ENCODE measurements at places on chromosomes 6 and 20.

- no peak for DNase-seq
These were observed 149.1 kb upstream of the AGPAT4 start for GRCh38 chr6:161422710-161423680.

DNA sequence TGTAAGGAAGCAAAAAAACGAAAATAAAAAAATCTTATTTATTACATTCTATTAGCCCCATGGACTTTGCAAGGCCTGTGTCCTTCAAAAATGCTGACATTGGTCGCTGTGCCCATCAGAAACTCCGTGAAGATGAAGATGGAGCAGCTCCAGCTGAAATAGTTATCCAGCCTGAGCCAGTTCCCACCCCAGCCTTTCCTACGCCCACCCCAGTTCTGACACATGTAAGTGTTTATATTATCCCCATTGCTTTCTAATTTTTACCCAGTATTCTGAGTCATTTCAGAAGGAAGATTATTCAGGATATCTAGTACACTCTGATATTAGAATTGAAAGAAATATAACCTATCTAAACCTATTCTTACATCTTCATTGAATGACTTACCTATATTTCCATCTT is 217.7 kb downstream of the ARHGAP18 start:
- DNase-seq: no peak

GRCh38 chr6:32188381-32189068 is 1.5 kb downstream of the PBX2 start:
- no peak for DNase-seq

- no peak for DNase-seq
These were observed 129.2 kb upstream of the PRND start for GRCh38 chr20:4592316-4593148.

- no peak for DNase-seq
These were observed 39.1 kb downstream of the TMX4 start for GRCh38 chr20:7980332-7981046.

GRCh38 chr6:160378882-160379281 is 30.7 kb downstream of the SLC22A3 start:
- no peak for DNase-seq

- no peak for DNase-seq
These were observed 44.8 kb downstream of the POPDC3 start for GRCh38 chr6:105135056-105135455.

DNA sequence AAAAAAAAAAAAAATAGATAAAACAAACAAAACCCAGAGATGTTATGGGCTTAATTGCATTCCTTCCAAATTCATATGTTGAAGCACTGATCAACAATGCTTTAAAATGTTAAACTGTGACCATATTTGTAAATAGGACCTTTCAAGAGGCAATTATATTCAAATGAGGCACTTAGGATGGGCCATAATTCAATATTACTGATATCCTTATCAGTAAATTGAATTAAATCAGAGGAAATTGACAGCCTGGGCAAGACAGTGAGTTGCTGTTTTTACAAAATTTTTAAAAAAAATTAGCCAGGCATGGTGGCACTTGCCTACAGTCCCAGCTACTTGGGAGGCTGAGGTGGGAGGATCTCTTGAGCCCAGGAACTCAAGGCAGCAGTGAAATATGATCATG is 364.1 kb downstream of the GJA1 start:
- no peak for DNase-seq

- no peak for DNase-seq
These were observed 52.9 kb downstream of the C6orf52 start for GRCh38 chr6:10641528-10641927.

DNA sequence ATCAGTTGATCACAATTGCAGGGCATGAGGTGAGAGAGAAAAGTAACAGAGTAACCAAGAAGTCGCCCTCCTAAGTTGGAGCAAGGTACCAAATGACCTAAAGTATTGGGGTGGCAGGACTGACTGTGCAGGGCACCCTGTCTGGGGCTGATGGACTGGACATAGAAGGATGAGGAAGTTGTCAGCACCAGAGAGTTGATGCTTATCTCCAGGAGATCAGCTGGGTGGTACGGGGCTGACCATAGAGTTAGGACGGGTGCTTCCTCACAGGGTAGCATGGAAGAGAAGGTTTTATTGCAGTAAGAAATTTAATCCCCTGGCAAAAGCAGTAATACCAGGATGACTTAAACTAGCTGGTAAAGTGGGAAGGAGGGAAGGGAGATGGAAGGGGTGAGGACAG is 66.7 kb downstream of the TMEM170B start:
- no peak for DNase-seq

DNA sequence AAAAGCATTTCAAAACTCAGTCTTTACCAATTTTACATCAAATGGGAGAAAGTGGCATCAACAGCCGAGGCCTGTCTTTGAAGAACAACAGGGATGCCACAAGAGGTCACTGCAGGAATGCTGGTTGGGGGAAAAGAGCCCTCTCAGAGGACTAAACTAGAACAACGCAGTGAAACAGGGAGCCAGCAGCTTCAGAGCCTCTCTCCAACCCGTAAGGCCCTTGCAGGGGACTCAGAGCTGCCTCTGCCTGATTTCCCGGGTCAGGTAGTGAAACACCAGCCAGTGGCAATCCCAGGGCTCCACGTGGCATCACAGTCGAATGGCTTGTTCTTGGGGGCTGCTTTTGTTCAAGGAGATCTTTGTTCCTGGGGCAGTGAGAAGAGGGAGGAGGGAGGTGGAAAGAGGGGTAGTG is 55.0 kb upstream of the KCNK16 start:
- no peak for DNase-seq

- no peak for DNase-seq
These were observed 34.6 kb downstream of the JAG1 start for GRCh38 chr20:10639077-10639736.

DNA sequence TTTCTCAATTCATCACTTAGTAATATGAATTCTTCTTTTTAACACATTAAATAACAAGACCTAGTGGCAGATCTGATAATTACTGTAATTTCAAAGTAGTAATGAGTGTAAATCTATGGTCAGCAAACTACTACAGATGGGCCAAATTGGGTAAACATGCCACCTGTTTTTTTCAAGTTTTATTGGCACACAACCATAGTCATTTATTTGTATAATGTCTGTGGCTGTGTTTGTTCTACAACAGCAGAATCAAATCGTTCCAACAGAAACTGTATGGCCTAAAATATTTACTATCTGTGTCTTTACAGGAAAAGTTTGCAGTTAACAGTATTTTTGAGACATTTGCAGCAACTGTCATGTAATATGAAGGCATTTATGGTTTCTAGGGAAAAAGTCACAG is 86.1 kb upstream of the EYA2 start:
- no peak for DNase-seq

GRCh38 chr6:73943411-73943810 is 247.4 kb downstream of the CD109 start:
- no peak for DNase-seq

- no peak for DNase-seq
These were observed 22.7 kb upstream of the MAPRE1 start for GRCh38 chr20:32796981-32797451.

- DNase-seq: no peak
These were observed 268.9 kb downstream of the PREX1 start for GRCh38 chr20:48558906-48559305.

DNA sequence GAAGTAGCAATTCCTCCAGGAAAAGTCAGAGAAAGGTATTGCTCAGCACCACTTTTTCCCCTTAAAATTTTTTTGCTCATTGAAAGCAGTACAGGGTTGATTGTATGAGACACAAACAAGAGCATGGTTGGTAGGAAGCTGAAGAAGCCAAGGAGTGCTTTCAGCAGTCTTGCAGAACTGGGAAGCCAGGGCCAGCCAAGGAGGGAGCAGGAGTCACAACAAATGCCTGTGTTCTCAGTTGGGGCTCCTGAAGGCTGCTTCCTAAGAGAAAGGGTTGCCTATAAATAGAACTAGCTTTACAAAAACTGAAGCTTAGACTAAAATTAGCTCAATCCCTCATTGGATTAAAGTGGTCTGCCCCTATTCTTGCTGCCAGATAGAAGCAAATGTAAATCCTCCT is 3.3 kb upstream of the THEMIS start:
- no peak for DNase-seq

DNA sequence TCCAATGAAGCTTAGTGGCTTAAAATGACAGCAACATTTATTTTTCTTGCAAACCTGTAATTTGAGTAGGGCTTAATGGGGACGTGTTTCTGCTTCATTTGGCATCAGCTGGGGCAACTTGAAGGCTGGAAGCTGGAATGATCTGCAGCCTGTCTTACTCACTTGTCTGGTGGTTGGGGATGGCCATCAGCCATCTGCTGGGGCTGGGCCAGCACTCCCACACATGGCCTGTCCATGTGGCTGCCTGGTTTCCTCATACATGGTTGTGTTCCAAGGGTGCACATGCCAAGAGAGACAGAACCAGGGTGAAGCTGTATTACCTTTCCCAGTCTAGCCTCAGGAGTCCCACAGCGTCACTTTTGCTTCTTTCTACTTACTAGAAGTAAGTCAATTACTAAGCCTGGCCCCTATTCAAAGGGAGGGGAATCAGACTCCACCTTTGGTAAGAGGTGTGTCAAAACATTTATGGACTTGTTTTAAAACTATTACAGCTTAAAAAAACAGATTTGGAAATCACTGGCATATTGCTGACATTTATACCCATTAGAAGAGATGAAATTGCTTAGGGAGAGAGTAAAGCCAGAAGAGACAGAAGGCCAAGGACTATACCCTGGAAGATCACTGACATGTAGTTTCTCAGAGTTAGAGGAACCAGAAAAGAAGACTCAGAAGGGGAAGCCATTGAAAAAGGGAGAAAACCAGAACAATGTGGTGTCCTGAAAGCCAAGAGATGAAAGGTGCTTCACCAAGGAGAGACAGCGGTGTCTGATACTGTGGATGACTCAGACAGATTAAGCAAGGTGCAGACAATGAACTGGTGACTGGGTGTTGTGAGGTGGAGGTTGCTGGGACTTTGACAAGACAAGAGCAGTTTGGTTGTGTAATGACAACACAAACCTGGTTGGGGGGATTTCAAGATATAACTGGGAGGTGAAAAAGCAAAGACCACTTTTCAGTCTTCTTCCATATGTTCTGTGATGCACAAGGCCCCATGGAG is 345.2 kb downstream of the GJA1 start:
- no peak for DNase-seq

GRCh38 chr6:7891078-7891872 is 19.3 kb downstream of the TXNDC5 start:
- no peak for DNase-seq

GRCh38 chr6:117506180-117506835 is 23.8 kb downstream of the DCBLD1 start:
- DNase-seq: no peak

GRCh38 chr6:87421576-87421975 is 13.8 kb downstream of the CFAP206 start:
- no peak for DNase-seq

- DNase-seq: no peak
These were observed 156.7 kb upstream of the TENT5A start for GRCh38 chr6:81909162-81909561.

- no peak for DNase-seq
These were observed 42.4 kb upstream of the GCLC start for GRCh38 chr6:53587291-53587690.

DNA sequence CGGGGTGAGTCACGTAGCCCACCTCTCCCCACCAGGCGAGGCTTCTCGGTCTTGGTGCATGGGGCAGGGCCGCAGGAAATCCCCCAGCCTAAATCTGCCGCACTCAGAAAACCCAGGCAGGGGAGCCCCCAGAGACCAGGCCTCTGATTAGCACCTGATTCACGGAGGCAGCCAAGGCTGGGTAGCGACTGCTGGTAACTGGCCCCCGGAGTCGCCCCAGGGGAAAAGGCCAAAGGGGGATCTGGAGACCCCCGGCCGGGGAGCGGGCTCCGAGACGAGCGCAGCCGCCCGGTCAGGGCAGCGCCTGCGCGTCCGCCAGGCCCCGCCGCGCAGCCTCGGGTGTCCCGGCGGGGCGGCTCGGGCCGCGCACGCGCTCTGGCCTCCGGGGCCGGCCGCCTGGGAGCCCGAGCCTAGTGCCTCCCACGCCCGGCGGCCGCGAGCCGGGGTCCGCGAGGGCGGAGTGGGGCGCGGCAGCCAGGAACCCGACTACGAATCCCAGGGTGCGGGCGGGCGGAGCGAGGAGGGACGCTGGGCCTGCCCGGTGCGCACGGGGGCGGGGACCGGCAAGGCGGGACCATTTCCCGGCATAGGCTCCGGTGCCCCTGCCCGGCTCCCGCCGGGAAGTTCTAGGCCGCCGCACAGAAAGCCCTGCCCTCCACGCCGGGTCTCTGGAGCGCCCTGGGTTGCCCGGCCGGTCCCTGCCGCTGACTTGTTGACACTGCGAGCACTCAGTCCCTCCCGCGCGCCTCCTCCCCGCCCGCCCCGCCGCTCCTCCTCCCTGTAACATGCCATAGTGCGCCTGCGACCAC is at the start of gene DUSP22:
DUSP22 (plus strand) TSS at position 791 of the 809 bp plus-strand sequence. CDS start 53 bp downstream, outside the sequence.
- DNase-seq: no peak

DNA sequence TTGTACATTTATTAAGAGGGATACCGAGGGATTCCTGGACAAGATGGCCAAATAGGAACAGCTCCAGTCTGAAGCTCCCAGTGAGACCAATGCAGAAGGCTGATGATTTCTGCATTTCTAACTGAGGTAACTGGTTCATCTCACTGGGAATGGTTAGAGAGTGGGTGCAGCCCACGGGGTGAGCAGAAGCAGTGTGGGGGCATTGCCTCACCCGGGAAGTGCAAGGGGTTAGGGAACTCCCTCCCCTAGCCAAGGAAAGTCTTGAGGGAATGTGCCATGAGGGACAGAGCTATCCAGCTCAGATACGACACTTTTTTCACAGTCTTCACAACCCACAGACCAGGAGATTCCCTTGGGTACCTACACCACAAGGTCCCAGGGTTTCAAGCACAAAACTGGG is 10.7 kb upstream of the TAAR2 start:
- no peak for DNase-seq

- DNase-seq: no peak
These were observed 9.7 kb downstream of the ACSS2 start for GRCh38 chr20:34886122-34886521.

DNA sequence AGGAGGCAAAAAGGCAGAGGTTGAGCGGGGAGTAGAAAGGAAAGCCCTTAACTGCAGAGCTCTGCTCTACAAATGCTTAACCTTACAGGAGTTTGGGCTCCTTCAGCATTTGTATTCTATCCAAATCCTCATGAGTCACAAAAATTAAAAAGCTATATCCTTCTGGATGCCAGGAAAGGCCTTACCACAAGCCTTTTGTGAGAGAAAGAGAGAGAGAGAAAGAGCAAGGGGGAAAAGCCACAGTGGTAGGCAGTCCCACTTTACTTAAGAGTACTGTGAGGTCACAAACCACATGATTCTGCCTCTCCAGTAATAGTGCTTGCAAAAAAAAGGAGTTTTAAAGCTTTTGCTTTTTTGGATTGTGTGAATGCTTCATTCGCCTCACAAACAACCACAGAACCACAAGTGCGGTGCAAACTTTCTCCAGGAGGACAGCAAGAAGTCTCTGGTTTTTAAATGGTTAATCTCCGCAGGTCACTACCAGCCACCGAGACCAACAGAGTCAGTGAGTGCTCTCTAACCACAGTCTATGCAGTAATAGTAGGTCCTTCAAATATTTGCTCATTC is at the start of gene RUNX2:
RUNX2 (plus strand) TSS at position 375 of the 567 bp plus-strand sequence. CDS start 397 bp downstream, outside the sequence.
- DNase-seq: no peak

DNA sequence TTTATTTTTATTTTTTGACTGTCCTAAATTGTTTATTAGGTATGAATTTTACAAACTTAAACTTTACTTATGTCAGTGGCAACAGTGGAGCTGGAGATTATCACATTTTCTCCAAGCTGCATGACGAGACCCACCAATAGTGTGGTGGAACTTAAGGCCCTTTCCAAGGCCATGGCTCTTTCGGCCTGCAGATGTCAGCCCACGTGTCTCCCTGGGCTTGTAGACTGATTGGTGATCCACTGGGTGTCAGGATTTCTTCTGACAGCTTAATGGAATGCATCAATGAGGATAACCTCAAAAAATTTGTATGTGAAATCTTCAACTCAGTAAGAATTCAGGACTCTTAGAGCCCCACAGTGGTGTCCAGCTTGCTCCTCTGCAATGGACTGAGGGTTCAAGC is 32.3 kb upstream of the OVOL2 start:
- no peak for DNase-seq

All from esophagus squamous epithelium (tissue), 5 donors.